ENCODE measurements at places on chromosomes 6 and 20.

- no peak for DNase-seq
Measured at GRCh38 chr20:39986173-39986904, 702.7 kb downstream of the MAFB start.

DNA sequence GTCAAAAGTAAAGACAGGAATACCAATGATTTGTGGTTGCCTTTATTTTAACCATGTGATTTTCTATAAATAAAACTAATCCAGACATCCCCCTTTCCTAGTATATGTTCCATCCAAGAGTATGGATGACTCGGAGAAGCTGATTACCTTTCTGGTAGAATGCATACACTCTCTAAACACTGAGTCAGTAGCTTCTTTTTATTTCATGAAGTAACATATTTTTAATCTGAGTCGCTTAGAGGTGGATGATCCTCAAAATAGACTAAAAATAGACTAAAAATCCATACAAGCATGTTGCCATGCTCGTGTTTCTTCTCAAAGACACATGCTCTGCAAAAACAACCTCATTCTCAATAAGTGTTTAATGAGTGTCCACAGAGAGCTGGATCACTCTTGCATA is 263.7 kb downstream of the COL12A1 start:
- no peak for DNase-seq

DNA sequence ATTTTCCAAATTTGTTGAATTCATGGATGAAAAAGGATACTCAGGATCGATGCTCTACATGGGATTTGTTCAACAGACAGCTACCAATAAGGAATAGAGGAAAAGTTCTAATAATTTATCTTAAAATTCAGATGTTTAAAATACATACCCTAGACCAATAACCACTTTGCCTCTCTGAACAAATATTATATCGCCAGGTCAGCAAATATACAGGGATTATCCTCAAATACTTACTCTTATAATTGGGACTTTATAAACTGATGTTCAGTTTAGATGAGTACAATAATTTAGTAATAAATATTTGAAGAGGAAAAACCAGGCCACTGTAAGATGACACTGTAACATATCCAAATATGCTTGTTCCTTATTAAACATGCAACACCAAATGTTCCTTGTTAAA is 268.7 kb downstream of the DOK5 start:
- DNase-seq, result no peak

DNA sequence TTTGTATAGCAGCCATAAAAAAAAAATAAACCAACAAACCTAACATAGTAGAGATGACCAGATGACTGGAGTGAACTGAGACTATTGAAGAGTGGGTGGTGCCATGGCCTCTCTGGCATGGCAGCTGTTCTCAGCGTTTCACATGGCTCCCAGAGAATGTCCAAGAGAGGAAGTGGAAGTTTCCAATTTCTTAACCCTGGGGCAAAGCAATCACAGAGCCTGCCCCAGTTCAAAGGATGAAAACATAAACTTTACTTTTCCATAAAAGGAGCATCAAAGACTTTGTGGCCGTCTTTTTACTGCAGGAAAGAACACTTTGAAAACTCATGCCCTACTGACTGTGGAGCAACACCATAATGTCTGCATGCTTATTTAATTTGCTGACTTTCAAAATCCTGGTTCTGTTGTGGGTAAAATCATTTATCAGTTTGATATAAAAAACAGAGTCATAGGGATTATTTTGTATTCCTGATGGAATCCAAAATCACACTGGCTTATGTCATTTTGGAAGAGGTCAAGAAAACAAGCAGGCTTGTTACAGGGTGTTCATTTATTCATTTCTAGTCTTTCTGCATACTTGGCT is 165.4 kb downstream of the SLC35B3 start:
- no peak for DNase-seq

DNA sequence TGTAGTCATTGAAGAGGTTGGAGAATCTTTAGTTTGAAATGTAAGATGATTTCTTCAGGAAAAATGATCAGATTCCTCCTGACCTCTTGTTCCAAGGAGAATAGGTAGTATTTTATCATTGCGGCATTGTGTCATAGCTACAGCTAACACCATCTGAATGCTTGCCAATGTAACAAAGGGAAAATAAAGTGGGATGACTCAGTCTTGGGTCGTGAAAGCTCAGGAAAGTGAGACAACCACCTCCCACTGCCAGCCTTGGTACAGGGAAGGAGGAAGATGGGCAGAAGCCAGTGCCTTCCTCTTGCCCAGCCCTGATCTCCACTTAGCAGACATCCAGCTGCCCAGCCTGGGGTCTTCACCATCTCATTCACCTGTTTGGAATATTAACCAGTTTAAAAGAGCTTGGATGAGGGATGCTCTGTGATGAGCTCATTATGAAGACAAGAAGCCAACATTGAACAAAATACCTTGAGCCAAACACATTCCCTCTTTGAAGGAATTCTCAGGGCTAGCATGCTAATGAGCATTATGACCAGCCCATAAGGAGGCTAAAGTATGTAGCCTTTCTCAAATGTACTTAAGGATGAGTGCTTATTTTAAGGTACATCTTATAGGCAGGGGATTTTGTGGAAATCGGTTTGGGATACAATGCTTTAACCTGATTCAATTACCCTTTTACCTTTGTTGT is 40.0 kb upstream of the APCDD1L start:
- no peak for DNase-seq

DNA sequence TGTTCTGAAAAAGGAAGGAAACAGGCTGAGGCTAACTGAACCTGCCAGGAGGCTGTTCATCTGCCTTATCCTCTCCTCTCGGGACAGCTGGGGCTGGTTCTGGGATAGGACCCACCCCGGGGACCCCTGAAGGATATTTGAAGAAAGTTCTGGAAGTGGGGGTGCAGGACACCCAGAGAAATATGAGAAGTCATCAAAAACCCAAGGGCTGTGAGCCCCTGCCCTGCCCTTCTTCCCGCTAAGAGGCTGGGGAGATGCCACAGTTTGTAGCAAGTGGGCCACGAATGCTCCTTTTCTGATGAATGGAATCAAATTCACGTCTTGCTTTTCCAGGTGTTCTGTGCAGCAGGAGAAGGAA is 37.9 kb downstream of the TMEM242 start:
- DNase-seq, result no peak

GRCh38 chr20:25323496-25324246 is 67.0 kb downstream of the ABHD12 start:
- no peak for DNase-seq

DNA sequence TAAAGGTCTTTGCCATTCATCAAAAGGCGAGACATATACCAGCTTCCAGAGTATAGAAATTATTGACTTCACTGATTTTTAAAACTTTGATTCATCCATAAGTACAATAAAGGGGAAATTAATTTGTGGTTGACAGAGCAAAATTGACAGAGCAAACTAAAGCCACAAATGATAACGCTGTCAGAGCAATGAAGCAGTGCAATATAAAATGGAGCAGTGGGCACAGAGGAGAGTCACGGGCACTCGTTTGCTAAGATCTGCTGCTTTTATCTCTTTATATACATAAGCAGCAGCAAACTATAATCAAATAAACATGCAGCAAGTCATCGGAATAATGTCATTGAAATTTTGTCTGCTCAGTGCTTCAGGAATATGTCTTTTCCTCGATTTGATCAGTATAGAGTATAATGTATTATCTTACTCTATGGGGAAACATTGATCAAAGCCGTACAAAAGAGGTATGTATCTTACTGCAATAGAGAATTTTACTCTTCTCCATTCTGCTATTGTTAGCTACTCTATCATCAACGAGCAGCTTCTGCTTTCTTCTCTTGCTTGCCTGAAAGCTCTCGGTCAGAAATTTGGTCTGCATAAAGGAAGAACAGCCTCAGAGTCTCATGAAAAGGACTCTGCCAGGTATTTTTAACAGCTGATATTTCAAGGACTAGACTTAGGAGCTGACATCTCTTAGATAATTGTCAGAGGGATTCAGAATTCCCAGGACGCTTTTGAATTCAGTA is 546.0 kb upstream of the ARID1B start:
- DNase-seq, result no peak

DNA sequence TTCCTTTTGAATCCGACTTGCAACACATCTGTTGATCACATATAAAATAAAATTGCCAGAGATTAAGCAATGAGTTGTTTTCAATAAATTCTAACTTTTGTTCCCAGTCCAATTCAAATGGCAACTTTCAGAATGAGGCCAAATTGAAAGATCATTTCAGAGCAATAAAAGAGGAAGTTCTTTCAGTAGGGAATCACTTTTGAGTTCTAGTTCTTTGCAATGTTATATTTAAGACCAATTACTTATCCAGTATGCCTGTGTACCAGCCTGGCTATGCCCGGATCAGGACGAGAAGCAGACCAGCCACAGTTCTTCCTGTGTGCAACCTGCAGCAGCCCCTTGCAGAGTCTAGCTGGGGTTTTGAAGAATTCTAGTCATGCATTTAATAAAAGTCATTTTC is 232.5 kb downstream of the BTBD9 start:
- DNase-seq, result no peak

- DNase-seq, result no peak
Measured at GRCh38 chr6:112482373-112482772, 135.2 kb downstream of the RFPL4B start.

GRCh38 chr6:106027758-106028157 is 58.4 kb upstream of the PRDM1 start:
- no peak for DNase-seq

GRCh38 chr20:8242066-8242465 is 110.0 kb downstream of the PLCB1 start:
- DNase-seq, result no peak

DNA sequence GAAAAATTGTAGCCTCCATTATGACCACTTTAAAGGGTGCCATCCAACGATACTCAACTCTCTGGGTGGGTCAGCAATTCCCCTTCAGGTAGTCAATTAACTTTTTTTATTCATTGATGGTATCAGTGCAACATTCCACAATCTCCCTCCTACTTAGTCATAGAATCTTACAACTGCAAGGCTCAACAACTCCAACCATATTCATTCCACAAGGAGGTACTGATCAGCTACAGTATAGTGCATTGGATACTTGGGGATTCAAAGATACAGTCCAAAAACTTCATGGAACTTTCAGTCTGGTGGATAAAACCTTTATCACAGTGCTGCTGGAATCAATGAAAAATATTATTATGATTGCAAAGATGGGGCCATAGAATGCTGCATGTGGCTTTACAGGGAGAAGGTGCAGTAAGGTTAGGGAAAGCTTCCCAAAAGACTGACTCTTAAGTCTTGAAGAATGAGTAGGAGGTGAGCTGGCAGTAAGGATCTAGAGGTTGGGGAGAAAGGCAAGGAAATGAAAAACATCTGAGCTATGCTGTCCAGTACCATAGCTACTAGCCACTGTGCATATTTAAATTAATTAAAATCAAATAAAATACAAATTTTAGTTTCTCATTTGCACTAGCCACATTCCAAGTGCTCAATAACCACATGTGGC is 314.7 kb upstream of the PRDM1 start:
- no peak for DNase-seq

GRCh38 chr6:14047151-14047740 is 70.3 kb upstream of the CD83 start:
- no peak for DNase-seq

- DNase-seq, result no peak
Measured at GRCh38 chr20:6744180-6744579, 23.3 kb upstream of the BMP2 start.

GRCh38 chr6:53758496-53758895 is 36.3 kb upstream of the LRRC1 start:
- DNase-seq, result no peak

- no peak for DNase-seq
Measured at GRCh38 chr6:164404812-164405488, 904.5 kb downstream of the C6orf118 start.

- DNase-seq, result no peak
Measured at GRCh38 chr20:38094373-38094891, 60.9 kb downstream of the RPRD1B start.

- no peak for DNase-seq
Measured at GRCh38 chr20:63074631-63075030, 67.9 kb upstream of the BHLHE23 start.

GRCh38 chr20:52031563-52032303 is 159.8 kb downstream of the ZFP64 start:
- no peak for DNase-seq

GRCh38 chr20:2907519-2907918 is 34.2 kb downstream of the PTPRA start:
- DNase-seq, result no peak

DNA sequence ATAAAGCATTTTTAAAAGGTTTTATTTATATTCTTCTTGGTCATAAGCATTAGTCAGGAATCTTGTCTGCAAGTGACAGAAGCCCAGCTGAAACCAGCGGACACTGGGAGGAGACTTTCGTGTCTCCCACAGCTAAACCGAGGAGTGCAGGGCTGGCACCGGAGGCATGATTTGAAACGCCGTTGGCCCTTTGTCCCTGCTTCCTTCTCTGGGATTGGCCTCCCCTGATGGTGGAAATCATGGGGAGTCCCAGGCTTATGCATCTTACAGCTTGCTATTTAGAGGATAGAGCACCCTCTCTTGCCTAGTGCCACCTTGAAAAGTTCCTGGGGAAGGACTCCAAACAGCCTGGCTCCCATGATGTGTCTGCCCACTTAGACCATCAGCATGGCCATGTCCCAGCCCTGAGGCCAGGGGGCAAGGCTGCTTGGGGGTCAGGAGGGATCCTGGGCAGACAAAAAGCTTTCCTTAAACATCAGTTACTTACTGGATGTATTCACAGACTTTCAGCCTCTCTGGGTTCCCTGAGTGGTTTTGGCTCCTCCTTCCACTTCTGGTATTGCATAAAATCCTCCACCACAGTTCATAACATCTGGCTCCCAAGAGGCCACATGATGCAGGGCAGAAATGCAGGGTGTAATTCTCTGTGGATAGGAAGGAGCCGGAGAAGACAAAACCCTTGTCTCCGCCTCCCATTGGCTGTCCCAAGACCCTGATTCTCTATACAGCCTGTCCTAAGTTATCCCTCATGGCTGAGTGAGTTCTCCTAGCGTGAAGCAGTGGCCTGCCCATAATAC is 49.3 kb upstream of the INSM1 start:
- no peak for DNase-seq
